SHP77 treated with DMSO at 0.1 percent for 48 hours (cell line): ENCODE measurements at places on chromosomes 3 and 15.

DNA sequence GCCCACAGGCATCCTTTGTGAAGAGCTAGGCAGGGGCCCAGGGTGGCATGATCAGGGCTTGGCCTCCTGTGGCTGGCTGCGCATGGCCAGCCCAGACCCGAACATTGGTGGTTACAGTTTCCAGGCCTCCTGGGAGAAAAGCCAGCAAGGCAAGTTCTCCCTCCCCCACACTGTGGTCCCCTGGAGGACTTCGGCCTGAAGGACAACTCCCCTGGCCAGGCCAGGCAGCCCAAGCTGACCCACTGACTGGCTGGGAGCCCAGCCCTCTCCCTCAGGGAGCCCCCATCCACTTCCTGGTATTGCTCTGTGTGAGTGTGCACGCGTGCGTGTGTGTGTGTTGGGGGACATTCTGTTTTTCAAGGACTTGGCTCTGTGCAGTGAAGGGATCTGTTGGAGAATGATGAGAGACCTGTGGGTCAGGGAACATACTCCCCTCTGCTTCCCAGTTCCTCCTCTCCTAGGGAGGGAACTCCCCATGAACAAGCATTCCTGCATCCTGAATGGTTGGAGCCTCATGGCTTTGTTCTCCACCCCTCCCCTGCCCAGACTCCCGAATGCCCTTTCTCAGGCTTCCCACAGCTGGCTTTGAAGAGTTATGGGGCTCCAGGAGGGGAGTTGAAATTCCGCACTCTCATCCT lies 29.5 kb downstream of the CORO2B start:
- no peak for DNase-seq

DNA sequence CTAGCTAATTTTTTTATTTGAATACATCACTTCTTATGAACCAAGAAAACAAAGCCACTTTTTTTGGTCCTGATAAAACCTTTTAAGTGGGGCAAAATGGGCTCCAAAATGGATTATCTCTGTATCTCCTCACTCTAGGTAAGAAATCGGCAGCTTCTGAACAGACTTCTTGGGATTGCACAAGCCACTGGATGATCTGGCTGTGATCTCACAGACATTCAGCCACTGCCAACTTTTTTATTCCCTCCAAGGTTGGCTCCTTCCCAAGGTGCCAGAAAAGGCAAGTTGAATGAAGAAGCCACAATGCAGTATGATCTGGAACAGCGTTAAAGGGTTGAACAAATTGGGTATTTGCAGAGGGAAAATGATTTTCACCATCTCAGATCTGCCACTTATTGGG lies 73.2 kb downstream of the PRICKLE2 start:
- no peak for DNase-seq

GRCh38 chr3:134737516-134737915 lies 57.5 kb upstream of the EPHB1 start:
- no peak for DNase-seq

DNA sequence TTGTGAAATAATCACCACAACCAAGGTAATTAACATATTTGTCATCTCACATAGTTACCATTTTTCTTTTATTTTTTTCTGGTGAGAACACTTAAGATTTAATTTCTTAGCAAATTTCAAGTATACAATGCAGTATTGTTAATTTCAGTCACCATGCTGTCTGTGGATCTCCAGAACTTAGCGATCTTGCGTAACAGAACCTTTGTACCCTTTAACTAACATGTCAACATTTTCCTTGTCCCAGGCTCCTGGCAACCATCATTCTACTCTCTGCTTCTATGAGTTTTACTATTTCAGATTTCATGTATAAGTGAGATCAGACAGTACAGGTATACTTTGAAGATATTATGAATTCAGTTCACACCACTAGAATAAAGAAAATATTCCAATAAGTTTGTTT lies 154.4 kb downstream of the KCNAB1 start:
- no peak for DNase-seq

- no peak for DNase-seq
Measured at GRCh38 chr3:151387842-151388241, 3.3 kb upstream of the P2RY12 start.
